Right ventricle myocardium inferior (tissue), 1 donor: ENCODE measurements at places on chromosomes 12 and 14. TPM values are rescaled to one million over a fixed set of nuclear protein-coding genes. Genes with fewer than 3 reads are reported as not detected.
A peak's percentile ranks its signal among the peaks of the same experiment; 100 is the strongest.

Gene SMIM41
- total RNA-seq, result 0.16 TPM

Gene EMP1
- 129 TPM for total RNA-seq

Gene DAO
- total RNA-seq, result not detected

Gene CACNA1C
- 171 TPM for total RNA-seq

Gene APOF
- not detected for total RNA-seq

Gene ITGB7
- 0.76 TPM for total RNA-seq

Gene TTC9
- 0.70 TPM for total RNA-seq

Gene ERP29
- total RNA-seq, result 55.2 TPM

Gene MYF5
- total RNA-seq, result not detected

Gene CLBA1
- total RNA-seq, result 1.9 TPM

GRCh38 chr12:130141901-130142683 lies 20.2 kb upstream of the FZD10 start:
- DNase-seq, result peak; percentile 20

GRCh38 chr12:55188974-55189556 lies 31.8 kb upstream of the OR10A7 start:
- no peak for DNase-seq

- no peak for DNase-seq
Measured at GRCh38 chr14:75521415-75522199, 662 bp upstream of the BATF start.

- no peak for DNase-seq
Measured at GRCh38 chr12:58575256-58575655, 345.0 kb downstream of the LRIG3 start.

GRCh38 chr12:118813778-118814357 lies 167.5 kb upstream of the SRRM4 start:
- DNase-seq, result no peak

DNA sequence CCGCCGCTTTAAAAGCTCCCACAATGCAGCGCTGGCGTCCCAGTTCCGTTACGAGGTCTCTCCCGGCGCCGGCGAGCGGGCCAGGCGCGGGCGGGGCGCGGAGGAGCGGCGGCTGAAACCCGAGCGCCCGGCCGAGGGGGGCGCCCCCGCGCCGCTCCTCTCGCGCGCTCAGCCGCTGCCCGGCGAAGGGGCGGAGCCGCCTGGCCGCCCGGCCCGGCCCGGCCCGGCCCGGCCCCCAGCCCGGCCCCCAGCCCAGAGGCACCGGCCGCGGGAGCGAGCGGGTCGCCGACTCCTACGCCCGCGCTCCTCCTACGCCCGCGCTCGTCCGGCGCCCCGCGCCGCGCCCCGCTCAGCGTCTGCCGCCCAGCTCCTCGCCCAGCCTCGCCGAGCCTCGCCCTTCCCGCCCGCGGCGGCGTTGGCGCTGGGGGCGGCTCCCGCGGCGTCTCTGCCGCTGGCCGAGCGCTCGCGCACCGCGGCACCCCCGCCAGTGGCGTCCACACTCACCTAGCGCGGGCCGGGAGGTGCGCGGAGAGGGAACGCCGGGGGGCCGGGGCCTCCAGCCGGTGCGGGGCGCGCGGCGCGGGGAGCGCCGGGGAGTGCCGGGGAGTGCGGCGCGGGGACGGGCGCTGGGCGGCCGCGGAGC lies at the start of gene RASSF8:
Gene RASSF8 (plus strand): TSS at position 255 of the 643 bp plus-strand sequence. CDS start 96,662 bp downstream, outside the sequence.
- peak; percentile 87 for DNase-seq

DNA sequence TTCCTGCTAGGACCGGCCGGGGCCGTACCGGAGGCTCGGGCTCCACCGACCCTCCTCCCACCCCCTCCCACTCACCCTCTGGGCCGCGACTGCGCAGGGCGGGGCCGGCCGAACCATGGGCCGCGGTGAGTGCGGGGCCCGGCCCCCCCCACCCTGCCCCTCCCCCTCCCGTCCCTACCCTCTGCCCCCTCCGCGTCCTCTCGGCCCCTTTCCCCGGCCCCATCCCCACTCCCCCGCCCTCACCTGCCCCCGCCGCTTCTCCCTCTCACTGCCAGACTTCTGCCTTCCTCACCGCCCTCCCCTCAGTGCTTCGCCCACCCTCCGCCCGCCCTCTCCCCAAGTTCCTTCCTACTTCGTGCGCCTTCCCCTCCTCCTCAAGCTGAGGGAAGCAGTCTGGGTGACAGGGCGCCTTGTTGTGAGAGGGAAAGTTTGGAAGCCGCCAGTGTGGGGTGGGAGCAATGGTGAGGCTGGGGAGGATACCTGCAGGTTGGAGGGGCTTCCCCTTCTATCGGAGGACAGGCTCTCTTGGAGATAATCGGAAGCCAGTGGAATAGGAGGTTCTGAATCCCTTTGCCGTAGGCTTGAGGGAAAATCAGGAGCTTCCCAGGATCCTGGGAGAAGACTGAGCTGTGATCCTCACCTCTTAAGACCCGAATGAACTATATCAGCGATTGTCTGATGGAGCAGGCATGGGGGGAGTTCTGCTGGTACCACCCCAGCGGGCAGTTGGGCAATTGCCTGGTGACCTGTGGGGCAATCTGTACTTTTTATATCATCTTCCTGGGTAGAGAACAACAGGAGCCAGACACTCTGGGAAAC lies 472 bp downstream of the MBD6 start:
- peak; percentile 87 for DNase-seq

DNA sequence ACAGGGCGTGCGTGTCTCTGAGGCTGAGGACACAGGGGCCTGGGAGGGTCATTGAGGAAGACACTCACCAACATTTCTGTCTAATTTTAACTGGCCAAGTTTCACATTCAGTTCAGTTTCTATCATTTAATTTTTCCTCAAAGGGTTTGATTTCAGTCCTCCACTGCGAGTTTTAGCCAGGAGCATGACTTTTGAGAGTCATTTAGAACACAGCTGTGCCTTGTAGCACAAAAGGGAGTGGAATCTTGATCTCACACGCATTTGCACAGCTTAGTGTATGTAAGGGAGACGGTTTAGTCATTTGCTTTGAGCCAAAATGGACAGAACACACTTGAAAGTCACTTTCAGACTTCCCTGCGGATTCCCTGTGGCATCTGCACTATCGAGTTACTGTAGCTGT lies 1090.8 kb downstream of the BCL11B start:
- DNase-seq, result no peak

DNA sequence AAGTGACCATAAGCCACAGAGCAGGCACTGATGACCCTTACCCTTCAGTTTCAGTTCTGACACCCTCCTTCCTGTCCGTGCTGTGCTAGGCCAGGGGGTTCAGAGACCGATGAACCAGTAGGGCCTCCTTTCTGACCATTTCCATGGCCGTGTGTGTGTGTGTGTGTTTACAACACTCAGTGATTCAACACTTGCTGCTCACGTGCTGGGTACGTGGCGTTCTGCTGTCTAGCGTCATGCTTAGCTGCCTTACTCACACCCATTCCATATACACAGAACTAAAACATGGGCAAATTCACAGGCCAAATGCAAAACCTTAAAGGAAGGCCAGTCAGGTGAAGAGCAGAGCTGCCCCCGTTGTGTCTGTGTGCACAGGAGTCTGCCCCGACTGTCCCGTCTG lies 67.5 kb downstream of the DNAH10 start:
- DNase-seq, result no peak

DNA sequence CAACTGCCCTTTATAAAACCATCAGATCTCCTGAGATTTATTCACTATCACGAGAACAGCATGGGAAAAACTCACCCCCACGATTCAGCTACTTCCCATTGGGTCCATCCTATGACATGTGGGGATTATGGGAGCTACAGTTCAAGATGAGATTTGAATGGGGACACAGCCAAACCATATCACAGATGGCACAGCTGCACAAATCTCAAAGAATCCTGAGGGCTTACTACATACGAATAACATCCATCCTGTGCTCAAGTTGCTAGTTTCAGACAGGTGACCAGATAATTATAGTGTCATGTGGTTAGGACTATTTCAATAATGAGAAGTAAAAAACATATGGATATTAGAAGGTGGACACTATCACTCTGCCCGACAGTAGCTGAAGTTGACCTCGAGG lies 211.2 kb downstream of the NUAK1 start:
- DNase-seq, result no peak

GRCh38 chr12:113815031-113815430 lies 151.1 kb downstream of the RBM19 start:
- no peak for DNase-seq

DNA sequence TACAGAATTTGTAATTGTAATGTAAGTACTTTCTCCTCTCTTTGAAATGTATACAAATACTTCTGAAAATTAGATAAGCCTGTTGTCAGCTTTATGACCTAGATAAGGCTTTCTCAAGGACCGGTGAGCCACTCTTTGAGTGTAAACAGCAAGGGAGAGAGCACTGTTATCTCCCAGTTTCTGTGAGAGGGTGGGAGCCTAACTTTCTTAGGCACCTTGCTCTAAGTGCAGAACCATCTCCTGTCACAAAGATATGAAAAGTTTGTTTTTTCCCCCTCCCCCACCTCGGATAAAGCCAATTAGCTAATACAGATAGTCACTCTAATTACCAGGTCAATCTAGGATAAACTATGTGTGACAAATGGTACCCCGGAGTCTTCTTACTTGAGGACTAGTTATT lies 35.8 kb downstream of the CAPS2 start:
- DNase-seq, result no peak

- DNase-seq, result peak; percentile 76
Measured at GRCh38 chr14:77603654-77604255, 12.7 kb downstream of the SPTLC2 start.

GRCh38 chr14:89866458-89866857 lies 88.1 kb downstream of the EFCAB11 start:
- no peak for DNase-seq

GRCh38 chr14:98773814-98774213 lies 498.2 kb downstream of the BCL11B start:
- DNase-seq, result no peak
